Hepatocyte (in vitro differentiated cells): ENCODE measurements at places on chromosomes 12 and 14. TPM values are rescaled to one million over a fixed set of nuclear protein-coding genes. Genes with fewer than 3 reads are reported as not detected.

DNA sequence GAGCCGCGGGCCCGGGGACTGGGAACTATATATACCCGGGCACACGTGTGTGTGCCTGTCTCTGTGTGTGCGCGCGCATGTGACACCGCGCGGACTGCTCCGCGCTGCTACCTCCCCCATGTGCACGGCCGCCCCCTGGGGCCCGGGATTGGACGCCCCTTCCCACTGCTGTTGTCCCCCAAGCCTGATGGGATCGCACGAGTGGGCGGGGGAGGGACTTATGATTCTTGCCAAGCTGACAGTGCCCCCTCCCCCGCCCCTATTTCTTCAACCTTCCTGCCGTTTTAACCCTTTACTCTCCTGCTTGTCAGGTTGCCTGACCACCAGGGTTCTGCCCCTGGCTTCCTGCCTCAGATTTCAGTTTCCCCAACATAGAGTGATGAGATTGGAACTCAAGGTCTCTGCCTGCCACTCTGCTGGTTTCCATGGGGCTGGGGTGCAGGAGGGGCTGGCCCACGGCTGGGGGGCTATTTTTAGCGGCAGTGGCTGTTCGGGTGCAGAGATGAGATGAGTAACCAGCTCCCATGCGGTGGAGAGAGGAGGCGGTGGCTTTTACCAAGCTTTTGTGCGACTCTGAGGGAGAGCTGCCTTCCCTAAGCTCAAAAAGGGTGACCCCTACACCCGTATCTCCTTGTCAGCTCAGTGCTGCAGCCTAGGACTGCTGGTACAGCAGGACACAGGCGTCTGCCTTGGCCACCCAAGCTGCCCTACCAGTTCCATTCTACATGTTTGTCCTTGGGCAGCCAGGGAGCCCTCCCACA lies at the start of gene DDN:
DDN (minus strand) TSS at position 5 of the 761 bp plus-strand sequence. CDS start 88 bp downstream, outside the sequence.
- H3K4me1 ChIP-seq: peaks cover 19% of the 10 kb centered on the region
- peaks cover 43% of the 10 kb centered on the region for H3K27me3 ChIP-seq
- DNase-seq: peak; percentile 65
- H3K27ac ChIP-seq: no peak within 1 kb of the TSS
- peak within 1 kb of the TSS; percentile 33 for H3K4me3 ChIP-seq

DNA sequence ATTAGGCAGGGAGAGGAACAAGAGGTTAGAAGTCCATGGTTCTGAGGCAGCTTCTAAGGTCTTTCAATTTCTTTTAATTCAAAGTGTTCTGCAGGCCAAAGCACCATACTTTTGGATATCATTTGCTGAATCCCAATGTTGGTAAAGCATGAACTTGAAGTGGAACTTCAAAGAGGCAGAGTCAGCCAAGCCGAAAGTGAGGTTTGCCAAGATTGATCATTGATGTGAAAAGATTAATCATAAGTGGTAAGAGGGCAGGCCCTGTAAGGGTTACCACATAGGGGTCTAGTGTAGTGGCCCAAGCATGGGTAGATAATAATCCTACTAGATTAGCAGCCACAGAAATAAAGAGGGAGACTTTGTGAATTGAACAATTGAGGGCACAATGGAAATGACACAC lies 191.7 kb upstream of the DIO2 start:
- H3K4me1 ChIP-seq: peaks cover 5% of the 10 kb centered on the region
- H3K27me3 ChIP-seq: no peaks in the 10 kb centered on the region
- H3K27ac ChIP-seq: no peak overlapping the region
- DNase-seq: no peak
- no peak overlapping the region for H3K4me3 ChIP-seq
- H3K36me3 ChIP-seq: no peaks in the 10 kb centered on the region

Gene TCL1B
- total RNA-seq: 0.50 TPM in 1 of 2 replicates, not detected in the other

DNA sequence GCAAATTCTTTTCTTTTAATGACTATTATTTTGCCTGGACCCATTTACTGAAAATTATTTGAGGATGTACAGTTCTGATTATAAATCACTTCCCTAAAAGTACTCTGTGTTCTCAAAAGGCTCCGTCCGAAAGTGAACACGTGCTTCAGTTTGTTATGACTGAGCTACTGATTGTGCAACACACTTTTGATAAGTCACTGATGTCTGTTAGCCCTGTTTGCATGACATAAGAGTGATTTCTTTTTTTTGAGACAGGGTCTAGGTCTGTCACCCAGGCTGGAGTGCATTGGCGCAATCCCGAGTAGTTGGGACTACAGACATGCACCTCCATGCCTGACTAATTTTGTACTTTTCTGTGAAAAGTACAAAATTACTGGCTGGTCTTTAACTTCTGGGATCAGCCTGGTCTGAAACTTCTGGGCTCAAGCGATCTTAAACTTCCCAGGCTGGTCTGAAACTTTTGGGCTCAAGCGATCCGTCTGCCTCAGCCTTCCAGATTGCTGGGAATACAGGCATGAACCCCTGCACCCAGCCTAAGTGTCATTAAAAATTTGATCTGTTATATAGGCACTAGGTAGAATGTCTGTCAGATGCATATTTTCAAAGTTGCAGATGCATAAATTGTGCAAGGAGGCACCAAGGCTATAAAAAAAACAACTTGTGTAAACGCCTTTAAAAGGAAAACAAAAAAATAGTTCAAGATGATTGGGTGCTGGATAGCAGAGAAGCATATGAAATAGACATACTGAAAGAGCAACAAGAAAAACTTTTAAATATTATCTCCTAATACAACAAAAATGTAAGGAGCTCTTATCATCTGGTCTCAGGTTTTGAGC lies 111.5 kb downstream of the SRGAP1 start:
- H3K4me3 ChIP-seq: no peak overlapping the region
- no peaks in the 10 kb centered on the region for H3K27me3 ChIP-seq
- DNase-seq: peak; percentile 28
- H3K4me1 ChIP-seq: no peaks in the 10 kb centered on the region
- peak overlapping the region; percentile 13 for H3K27ac ChIP-seq
- H3K36me3 ChIP-seq: no peaks in the 10 kb centered on the region
